ENCODE measurements at places on chromosomes 13 and 19. TPM values are rescaled to one million over a fixed set of nuclear protein-coding genes. Genes with fewer than 3 reads are reported as not detected.

Gene PLEKHA4
- total RNA-seq: 7.0 TPM

Gene RHPN2
- 1.6 TPM for total RNA-seq

Gene FAM216B
- total RNA-seq: not detected

Gene TNNI3
- total RNA-seq: not detected

Gene TEX29
- total RNA-seq: 0.51 TPM

Gene TMIGD2
- 50.5 TPM for total RNA-seq

Gene MRPL4
- total RNA-seq: 55.8 TPM

Gene NOTCH3
- total RNA-seq: 0.22 TPM

Gene PEAK3
- total RNA-seq: not detected

Gene CCNA1
- total RNA-seq: 0.28 TPM

Gene ZNF837
- total RNA-seq: 3.5 TPM

Gene SIGLEC14
- 0.33 TPM for total RNA-seq

GRCh38 chr19:33133438-33134031 lies 1.6 kb downstream of the WDR88 start:
- DNase-seq: no peak

GRCh38 chr13:104832231-104832630 lies 1703.2 kb downstream of the EFNB2 start:
- DNase-seq: no peak

DNA sequence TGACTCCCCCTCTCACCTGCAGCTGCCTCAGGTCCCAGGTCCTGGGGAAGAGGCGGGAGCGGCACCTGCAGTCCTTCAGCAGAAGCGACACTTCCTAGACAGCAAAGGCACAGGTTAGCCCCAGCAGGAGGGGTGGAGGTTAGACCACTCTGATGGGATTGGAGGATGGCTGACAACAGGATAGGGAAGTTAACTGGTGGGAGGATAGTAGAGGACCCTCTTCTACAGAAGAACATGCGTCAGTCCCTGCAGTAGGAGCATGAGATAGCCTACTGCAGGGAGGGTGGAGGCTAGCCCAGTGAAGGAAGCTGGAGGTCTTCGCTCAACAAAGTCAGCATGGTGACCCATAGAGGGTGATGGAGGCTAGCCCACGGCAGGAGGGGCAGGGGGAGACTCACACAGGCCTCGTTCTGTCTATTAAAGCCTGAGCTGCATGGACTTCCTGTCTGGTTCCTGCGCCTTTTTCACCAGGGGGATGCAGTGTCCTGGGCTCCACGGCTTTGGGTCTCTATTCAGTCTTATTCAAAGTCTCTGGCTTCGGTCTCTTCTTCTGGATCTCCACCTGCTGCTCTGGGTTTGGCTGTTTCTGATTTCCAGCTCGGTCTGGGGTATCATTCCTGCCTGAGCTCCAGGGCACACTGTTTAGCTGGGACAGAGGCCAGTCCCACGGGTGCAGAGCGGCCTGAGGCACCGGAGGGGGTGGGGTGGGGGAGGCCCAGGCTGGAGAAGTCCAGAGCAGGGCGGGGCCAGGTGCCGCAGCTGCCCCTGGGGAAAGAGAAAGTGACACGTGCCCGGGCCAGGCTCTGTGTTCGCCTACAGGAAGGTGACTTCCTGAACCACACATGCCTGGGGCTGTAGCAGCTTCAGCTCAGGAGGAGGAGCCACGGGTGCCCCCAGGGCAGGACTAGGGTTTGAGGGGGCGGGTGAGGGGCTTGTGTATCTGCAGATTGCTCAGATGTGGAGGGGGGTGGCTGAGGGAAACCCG lies 7.3 kb downstream of the IFNL3 start:
- DNase-seq: peak; percentile 59

- DNase-seq: no peak
Observed at GRCh38 chr13:32737111-32737571, 150.9 kb downstream of the PDS5B start.

- no peak for DNase-seq
Observed at GRCh38 chr13:113468029-113468428, 14.7 kb upstream of the ADPRHL1 start.

DNA sequence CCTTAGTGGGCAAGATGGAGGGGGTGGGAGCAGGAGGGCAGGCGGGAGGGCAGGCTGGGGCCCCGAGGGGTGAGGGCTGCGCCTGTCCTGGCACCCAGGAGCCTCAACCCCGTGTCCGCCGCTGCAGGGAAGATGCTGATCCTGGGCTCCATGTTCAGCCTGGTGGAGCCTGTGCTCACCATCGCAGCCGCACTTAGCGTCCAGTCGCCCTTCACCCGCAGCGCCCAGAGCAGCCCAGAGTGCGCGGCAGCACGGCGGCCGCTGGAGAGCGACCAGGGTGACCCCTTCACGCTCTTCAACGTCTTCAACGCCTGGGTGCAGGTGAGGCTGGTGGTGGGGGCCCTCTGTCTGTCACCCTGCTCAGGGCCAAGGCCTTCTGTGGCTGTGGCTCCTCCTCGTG lies 23.5 kb downstream of the DHX34 start:
- no peak for DNase-seq

DNA sequence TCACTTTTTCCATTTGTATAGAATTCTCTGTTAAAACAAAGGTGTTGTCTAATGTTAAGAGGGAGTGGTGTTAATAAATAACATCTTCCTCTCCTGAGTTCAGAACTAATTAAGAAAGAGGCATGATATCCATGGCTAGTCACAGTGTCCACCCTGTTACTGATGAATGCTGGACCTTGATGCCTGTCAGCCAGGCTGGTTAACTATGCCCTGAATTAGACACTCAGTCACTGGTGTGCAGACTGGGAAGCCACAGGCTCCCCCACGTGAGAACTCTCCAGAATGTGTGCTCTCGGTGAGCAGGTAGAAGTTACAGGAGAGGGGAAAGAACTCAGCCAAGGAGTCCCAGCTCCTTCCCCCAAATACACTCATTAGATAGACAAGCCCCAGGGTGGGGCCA lies 56.1 kb upstream of the RNF113B start:
- DNase-seq: no peak

DNA sequence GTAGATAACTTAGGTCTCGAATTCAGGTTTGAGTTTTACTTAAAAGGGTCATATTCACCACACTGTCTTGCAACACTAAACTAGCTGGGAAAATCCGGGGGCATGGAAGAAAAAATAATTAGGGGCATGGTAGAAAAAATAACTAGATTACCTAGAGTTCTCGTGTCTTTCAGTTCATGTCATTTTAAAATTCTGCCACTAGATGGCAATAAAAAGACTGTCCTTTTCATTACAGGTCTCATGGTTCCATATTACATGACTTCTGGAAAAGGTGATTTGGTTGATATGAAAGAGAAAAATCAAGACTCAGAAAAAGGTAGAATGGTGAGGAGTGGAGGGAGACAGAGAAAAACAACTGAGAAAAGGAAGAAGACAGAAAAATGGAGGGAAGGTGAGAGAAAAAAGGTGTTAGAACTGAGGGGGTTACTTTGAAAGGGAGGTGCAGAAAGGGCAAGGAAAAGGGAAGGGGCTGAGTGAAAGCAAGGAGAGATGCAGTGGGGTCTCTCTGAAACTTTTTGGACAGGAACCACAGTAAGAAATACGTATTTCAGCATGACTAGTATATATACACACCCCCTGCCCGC lies 299.0 kb downstream of the KLF12 start:
- DNase-seq: no peak

DNA sequence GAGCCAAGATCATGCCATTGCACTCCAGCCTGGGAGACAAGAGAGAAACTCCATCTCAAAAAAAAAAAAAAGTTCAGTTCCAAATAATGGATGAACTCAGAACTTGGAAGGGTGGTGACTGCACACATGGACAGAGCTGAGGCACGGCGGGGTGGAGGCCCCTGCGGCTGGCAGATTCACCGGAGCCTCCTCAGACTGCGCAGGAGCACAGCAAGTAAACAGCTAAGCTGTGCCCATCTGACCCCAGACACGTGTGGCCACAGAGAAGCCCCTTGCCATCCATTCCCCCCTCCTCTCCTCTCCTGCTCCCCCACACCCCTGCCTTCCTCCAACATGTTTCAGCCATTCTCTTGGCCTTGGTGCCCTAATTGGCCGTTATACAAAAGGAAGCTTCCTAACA lies 15.6 kb upstream of the PROZ start:
- no peak for DNase-seq

GRCh38 chr13:103351035-103351828 lies 285.0 kb upstream of the SLC10A2 start:
- no peak for DNase-seq

GRCh38 chr13:77737583-77738200 lies 40.2 kb downstream of the SLAIN1 start:
- DNase-seq: no peak

GRCh38 chr13:49536144-49536873 lies 40.6 kb downstream of the PHF11 start:
- DNase-seq: no peak

- no peak for DNase-seq
Observed at GRCh38 chr13:26584713-26585112, 27.2 kb downstream of the WASF3 start.

GRCh38 chr13:73580513-73581267 lies 521.9 kb downstream of the KLF5 start:
- DNase-seq: no peak

DNA sequence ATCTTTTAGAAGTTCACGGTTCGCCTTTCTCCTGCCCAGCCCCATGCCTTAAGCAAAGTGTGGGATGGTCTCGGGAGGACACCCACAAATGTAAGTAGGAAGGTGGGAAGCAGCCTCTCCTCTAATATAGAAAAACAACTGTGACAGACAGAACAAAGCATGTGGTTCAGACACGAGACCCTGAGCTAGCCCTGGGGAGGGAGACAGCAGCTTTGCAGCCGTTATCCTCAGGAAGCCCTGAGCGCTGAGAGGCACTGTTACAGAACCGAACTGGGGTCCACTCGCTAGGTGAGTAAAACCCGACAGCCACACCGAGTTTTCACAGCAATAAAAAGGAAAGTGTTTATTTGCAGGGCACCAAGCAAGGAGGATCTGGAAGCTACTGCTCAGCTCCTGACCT lies 210.6 kb downstream of the UQCRFS1 start:
- no peak for DNase-seq

DNA sequence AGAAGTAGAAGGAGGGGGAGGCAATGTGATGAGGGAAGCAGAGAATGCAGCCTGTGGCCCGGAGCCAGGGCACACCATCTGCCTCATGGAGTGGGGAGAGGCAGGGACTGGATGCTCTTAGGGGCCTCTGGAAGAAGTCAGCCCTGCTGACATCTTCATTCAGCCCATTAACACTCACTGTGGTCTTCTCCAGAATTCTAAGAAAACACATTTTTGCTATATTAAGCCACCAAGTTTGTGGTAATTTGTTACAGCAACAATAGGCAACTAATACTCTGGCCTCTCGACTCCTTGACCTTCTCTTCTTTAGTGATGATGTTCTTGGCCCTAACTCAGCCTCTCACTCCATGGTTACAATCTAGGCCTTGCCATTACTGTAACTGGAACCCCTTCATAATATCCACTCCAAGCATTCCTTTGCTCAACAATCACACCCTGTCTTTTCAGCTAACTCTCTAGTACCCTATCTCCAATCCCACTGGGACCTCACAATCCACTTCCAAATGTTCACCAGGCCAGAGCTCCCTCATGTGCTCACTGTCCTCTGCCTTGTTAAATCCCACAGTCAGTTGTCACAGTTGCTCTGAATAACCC lies 98.5 kb downstream of the MIPEP start:
- DNase-seq: no peak

DNA sequence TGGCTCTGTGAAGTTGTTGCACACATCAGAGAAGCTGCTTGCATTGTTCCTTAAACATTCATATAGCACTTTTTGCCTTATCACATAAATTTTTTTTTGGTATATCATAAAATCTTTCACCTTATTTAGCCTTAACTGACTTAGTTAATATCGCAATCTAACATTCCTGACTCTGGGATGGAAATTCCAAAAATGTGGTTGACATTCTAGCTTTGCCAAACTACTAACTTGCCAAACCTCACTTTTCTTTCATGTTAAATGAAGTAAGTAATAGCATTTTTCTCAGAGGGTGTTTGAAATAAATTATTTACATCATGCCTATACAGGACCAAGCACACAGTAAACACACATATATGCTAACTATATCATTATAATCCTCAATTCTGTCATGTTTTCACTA lies 736.9 kb upstream of the PCDH9 start:
- no peak for DNase-seq

DNA sequence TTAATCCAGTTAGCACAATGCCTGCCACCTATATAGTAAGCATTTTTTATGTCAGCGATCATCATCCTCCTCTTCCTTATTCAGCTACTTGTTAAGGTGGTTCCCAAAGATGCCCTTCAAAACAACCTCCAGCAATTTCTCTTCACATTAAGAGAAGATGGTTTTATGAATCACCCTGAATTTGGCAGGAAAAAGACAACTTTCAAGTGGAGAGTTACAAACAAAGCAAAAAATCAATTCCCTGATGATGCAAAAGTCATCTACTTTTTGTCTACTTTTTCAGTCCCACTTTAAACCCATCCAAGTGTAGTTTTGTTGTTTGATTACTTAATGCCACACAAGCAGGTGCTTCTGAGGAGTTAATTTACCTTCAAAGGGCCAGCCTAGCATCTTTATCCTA lies 139.1 kb upstream of the SERP2 start:
- DNase-seq: no peak

DNA sequence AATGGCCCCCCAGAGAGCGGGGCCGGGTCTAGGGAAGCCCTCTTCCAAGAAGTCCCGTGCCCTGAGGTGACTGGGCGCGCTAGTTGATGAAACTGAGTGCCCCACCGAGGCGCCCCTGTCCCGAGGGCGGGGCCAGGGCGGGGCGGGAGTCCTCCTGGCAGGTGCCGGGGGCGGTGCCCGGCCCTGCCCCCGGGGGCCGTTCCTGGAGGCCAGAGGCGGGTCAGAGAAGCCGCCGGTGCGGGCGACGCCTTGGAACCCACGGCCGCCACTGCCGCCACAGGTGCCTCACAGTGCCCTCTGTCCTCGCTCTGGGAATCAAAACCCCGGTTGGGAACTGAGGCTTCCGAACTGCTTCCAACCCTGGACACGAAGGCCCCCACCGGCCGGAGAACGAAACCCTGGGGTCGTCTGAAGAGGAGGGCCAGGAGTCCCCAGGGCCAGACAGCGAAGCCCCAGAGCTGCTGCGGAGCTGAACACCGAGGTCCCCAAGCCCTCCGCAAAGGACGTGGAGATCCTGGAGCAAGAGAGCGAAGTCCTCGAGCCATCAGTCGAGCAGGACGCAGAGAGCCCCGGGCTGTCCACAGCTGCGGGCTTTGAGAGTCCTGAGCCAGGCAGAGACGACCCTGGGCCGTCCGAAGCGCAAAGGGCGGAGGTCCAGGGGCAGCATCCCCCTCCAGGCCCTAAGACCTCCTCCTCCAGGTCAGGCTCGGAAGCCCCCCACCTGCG lies at the start of gene MISP3:
MISP3 (plus strand) TSS at position 252 of the 726 bp plus-strand sequence. CDS start 524 bp downstream, outside the sequence.
- DNase-seq: peak; percentile 70

GRCh38 chr13:49366841-49367240 lies 77.0 kb downstream of the CAB39L start:
- DNase-seq: no peak

DNA sequence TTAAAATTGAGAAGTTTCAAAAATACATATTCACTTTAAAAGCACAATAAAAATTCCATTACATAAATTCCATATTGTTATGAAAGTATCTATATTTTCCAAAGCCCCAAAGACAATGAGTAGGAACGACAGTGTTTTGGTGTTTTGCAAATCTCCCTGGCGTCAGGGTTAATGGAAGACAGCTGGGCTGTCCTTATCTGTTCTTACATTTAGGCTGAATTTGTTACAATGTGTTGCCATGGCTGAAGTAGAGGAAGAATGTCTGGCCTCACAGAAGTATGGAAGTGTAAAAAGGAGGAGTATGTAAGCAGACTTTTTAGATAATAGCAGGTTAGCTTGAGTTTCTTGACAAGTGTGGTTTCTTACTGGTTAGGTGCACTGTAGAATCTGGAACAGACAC lies 124.4 kb upstream of the SPATA13 start:
- DNase-seq: no peak
